Renal pelvis (tissue), 12 donors: ENCODE measurements at places on chromosomes 5 and 9. TPM values are rescaled to one million over a fixed set of nuclear protein-coding genes. Genes with fewer than 3 reads are reported as not detected.

- no peak for DNase-seq
Measured at GRCh38 chr9:73816905-73817304, 665.2 kb downstream of the ANXA1 start.

SAXO1 gene
- 0.25 TPM for polyA plus RNA-seq

GRCh38 chr5:36078430-36078829 lies 11.7 kb upstream of the UGT3A2 start:
- no peak for DNase-seq

DNA sequence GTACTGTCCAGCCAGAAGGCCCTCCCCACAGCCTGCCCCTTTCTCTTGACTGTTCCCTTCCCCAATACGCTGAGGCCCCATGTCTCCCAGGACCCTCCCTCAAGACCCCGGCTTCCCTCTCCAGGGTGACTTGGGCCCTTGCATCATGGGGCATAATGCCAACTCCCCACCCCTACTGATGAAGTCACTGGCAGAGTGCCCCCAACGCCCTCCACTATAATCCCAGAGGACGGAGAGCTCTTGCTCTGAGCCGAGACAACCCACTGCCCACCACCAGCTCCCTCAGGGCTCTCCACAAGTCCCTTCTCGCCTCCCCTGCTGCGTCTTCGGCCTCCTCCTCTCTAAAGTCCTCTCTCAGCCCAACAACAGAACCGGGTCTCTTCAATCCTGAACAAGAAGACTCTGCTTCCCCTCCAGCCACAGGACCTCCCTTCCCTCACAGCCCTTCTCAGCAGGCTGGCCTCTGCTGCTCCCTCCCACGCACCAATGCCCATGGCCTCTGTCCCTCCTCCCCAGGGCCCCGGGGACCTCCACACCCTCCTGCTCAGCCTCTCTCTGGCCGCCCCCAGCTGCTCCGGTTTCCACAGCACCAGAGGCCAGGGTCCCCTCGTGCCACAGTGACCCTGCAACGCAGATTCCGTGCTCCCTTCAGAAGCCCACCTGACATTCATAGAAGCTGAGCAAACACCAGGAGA lies 47.6 kb downstream of the ADAMTS2 start:
- no peak for DNase-seq

DNA sequence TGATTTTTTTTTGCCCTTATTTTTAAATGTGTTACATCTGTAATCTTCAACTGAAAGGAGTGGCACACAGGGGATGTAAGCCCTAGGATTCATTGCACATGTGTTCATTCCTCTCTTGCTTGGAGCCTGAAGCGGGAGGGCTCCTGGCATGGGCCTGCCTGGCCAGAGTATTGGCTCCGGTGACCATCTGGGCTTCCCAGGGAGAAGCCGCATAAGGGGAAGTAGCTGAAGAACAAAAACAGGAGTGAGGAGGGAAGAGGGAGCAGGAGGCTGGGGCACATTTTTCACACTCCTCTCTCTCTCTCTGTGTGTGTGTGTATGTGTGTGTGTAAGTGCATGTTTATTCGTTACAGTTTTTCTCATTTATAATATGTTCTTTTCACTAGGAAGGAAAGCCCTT lies 269.9 kb downstream of the PRR16 start:
- DNase-seq: no peak

HRH2 gene
- 2.7 TPM for polyA plus RNA-seq

GRCh38 chr5:121108725-121109124 lies 644.6 kb downstream of the PRR16 start:
- DNase-seq: no peak

NFIB gene
- 19.8 TPM for polyA plus RNA-seq

GRCh38 chr5:132103332-132103951 lies 29.9 kb downstream of the CSF2 start:
- peak; percentile 3 for DNase-seq

GRCh38 chr5:121969660-121970295 lies 8.0 kb downstream of the SRFBP1 start:
- no peak for DNase-seq

DNA sequence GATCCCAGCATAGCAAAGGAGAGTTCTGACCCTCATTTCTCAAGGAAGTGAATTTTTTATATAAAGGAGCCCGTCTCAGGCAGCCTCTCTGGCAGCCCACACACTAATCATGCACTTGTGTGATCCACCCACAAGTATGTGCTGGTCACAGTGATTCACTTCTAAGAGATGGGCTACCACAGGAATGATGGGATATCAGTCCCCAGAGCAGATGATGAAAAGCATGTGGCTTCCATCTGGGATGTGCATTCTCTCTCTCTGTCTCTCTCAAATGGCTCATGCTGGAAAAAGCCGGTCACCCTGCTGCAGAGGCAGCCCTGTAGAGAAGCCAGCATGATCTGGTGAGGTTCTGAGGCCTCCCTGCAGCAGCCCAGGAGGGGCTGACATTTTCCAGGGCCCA lies 74.2 kb upstream of the ADCY2 start:
- no peak for DNase-seq

- no peak for DNase-seq
Measured at GRCh38 chr5:94670726-94671125, 52.3 kb downstream of the SLF1 start.

LHX3 gene
- not detected for polyA plus RNA-seq

DNA sequence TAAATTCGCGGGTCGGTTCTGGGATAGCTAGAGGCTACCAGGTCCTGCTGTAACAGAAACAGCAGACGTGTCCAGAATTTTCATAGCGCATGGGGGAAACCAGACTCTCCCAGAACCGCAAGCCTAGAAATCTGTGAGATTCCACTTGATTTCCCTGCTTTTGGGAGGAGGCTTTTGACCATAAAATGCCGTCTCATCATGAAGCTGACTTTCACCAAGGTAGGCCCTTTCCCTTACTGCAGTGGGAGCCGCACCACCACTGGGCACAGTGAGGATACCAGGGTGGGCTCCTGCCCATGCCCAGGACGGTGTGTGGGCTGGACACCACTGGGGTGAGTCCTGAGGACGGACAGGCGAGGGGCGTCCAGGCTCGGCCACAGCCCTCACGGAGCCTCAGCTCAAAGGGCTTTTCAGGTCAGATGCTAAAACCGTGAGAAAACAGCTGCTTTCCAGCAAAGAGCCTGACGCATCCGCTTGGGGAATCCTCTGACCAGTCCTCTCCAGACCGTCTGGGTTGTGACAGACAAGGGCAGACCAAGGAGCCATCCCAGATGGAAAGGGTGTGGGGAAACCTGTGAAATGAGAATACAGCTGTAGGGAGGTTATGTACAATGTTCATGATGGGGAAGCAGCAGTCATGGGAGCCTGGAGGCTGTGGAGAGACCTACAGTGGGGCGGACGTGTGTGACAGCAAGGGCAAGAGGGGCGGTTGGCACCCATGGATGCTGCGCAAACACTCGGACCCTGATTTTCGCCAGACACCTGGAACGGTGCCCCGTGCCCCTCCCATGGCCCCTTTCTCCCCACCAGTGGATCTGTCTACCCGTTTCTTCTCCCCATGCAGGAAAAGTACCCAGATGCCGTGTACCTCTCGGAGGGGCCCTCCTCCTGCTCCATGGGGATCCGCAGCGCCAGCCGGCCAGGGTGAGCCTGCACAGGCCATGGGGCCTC lies 59.2 kb downstream of the IPPK start:
- DNase-seq: peak; percentile 27

GRCh38 chr5:54458221-54458620 lies 2.7 kb downstream of the HSPB3 start:
- DNase-seq: no peak

DNA sequence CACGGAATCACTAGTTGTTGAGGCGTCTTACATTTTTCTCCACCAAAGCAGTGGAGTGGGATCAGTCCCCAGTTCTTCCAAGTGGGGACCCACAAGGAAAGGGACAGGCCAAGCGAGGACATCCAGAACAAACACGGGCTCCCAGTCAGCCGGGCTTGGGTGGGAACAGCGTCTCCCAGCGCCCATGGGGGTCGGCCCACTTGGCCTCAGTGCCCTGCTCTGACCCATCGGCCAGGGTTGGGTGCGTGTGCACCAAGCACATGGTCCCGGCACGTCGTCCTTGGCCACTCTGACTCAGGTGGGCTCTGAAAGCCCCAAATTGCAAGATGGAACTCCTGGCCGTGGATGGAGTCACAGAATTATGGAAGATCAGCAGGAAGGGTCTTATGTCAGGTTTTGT lies 37.9 kb downstream of the DBH start:
- no peak for DNase-seq

F2RL2 gene
- polyA plus RNA-seq: 0.88 TPM

LRRC19 gene
- polyA plus RNA-seq: 14.0 TPM

ENTPD8 gene
- polyA plus RNA-seq: 0.61 TPM

GABRA6 gene
- 0.10 TPM for polyA plus RNA-seq

- DNase-seq: peak; percentile 88
Measured at GRCh38 chr5:170633235-170634081, 129.6 kb downstream of the KCNIP1 start.

RMND5B gene
- 34.2 TPM for polyA plus RNA-seq

DNA sequence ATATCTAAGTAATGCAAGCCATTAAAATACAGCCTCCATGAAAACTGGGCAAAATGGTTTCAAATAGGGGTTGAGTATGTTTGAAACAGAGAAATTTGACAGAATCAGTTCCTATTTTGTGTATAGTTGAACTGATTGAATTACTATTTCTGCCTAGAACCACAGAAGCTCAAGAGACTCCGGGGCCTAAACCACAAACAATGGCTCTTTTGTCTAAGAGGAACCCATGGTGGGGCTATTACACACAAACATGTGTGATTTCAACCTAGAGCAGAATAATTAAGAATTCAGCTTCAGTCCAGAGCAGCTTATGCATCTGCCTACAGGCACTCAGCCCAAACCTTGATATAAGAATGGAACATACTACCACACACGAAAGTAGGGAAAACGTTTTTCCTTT lies 171.2 kb upstream of the MPDZ start:
- no peak for DNase-seq

- DNase-seq: no peak
Measured at GRCh38 chr5:43129161-43129560, 8.4 kb downstream of the ZNF131 start.

GRCh38 chr5:165014439-165014838 lies 1509.0 kb downstream of the MAT2B start:
- DNase-seq: no peak

- DNase-seq: no peak
Measured at GRCh38 chr9:107174441-107174840, 108.6 kb upstream of the RAD23B start.

DNA sequence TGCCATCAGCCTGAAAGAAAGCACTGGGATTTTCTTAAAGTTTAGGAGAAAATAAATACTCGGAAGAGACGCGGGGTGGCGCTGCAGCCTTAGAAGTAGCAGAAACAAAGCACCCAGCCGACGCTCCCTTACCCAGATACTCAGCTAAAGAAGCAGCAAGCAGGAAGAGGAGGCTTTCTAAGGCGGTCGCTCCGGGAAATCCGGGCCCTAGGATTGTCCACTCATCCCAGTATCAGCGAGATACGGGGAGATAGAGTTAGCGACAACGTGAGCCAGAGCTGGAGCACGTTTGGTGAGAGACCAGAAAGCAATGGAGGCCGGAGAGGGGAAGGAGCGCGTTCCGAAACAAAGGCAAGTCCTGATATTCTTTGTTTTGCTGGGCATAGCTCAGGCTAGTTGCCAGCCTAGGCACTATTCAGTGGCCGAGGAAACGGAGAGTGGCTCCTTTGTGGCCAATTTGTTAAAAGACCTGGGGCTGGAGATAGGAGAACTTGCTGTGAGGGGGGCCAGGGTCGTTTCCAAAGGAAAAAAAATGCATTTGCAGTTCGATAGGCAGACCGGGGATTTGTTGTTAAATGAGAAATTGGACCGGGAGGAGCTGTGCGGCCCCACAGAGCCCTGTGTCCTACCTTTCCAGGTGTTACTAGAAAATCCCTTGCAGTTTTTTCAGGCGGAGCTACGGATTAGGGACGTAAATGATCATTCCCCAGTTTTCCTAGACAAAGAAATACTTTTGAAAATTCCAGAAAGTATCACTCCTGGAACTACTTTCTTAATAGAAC lies at the start of gene PCDHB2:
Gene PCDHB2, plus strand, starts transcription at position 135 of the 782 bp plus-strand sequence. Its CDS starts 176 bp downstream, at position 311.
- peak; percentile 9 for DNase-seq

DNA sequence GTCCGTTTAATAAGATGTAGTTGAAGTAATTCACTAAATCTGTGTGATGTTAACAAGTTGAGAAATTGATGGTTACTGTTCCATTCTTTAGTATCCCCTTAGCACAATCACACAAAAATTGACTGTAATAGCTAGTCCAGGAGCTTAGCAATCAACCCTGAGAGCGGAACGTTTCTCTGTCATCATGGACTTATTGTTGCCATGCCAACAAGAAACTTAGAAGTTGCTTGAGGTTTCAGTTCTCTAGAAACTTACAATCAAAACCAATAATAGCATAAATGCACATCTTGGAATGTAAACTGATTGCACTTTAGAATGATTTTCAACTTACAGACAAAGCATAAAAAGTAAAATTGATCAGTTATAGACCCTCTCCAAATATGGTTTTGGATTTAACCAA lies 125.4 kb upstream of the ANKH start:
- DNase-seq: no peak

DNA sequence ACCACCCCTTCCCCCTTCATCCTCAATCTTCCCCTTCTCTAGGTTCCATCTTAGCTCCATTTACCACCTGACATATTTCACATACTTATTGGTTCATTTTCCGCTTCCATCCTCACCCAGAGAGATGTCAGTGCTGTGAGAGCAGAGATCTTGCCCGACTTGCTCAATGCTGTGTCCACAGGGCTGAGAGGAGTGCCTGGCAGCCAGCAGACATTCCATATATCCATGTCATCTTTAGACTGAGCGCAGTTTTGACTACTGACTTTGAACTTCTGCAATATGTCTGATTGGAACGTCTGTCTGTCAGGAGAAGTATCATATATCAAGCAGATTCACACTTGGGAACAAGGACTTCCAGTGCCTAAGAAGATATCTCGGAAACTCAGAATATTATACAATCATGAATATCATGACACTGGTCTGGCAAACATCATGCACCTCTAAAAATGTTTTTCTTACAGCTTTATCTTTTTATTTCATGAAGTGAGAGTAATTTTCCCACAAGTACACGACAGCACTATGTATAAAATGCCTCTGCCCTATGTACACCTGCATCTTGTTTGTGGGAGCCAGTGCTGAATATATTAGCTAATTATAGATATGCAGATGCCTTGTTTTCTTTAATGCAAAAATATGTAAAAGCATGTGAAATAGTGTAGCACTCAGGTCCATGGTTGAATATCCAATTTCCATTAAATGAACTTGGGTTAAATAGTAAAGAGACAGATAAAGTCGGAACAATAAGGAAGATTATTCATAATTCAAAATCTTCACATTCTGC lies 454.0 kb upstream of the DAP start:
- no peak for DNase-seq

GRCh38 chr9:127252410-127253318 lies 11.9 kb upstream of the GARNL3 start:
- no peak for DNase-seq

DNA sequence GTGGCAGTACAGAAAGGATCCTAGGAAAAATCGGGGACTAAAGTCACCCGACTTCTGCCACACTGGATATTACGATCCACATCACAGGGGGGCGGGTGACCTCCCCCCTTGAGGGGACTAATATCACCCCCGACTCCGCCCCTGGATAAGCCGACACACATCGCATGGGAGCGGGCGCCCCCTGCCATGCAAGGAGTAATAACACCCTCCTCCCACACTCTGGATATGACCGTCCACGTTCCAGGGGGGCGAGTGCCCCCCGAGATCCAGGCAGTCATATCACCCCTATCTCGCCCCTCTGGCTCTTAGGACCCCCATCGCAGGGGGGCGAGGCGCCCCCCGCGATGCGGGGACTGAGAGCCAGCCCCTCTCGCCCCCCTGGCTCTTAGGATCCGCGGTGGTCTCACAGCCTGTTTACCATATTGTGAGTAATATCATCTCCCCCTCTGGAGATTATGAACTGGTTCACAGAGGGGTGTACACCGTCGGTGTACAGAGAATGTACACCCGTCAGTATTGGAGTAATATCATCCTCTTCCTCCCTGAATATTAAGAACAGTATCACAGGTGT lies 423.0 kb downstream of the DIRAS2 start:
- no peak for DNase-seq

GRCh38 chr5:154595662-154596061 lies 117.6 kb upstream of the HAND1 start:
- DNase-seq: no peak
